Pancreas (tissue), 10 donors: ENCODE measurements at places on chromosomes 4 and X. TPM values are rescaled to one million over a fixed set of nuclear protein-coding genes. Genes with fewer than 3 reads are reported as not detected.

DNA sequence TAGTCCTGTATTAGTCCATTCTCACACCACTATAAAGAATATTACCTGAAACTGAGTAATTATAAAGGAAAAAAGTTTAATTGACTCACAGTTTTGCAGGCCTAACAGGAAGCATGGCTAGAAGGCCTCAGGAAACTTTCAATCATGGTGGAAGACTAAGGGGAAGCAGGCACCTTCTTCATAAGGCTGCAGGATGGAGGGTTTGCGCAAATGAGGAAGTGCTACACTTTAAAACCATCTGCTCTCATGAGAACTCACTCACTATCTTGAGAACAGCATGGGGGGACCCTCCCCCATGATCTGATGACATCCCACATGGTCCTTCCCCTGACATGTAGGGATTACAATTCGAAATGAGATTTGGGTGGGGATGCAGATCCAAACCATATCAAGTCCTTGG is 12.1 kb upstream of the MAGEA11 start:
- no peak for DNase-seq

- DNase-seq: no peak
These were observed 26.1 kb upstream of the TBC1D1 start for GRCh38 chr4:37864786-37865185.

- no peak for DNase-seq
These were observed 18.6 kb downstream of the MEPE start for GRCh38 chr4:87851332-87851731.

DNA sequence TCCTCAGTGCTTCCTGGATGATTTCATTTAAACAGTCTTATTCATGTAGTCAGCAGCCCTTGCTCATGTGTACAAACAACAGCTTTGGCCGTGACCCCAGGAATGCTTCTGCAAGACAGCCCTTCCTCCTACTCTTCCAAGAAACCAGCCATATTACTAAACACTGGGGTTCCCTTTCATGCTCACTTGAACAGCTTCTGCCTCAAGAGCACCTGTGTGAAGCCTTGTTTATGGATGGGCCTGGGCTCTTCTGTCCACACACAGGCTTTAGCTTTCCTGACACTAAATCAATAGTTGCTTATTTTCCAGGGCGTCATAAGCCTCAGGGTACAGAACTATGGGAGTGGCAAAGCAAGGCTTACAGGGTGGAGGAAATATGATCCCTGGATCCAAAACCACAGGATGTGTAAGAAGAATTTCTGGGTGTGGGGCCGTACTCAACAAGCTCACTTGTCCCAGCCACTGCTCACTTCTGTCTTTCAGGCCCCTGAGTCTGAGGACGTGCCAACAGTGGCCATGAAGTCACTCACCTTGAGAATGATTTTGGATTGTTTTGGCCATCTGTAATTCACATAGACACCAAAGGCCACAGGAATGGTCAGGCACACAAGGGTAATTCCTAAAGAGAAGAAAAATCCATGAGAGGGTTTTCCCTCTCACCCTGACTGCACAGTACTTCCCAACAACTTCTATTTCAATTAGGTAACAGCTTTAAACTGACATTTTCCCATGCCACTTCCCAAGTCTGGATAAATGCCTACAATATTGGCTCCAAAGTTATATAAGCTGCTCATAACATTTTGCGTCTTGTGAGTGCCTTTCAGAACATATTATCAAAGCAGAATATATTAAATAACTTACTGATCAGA is 17.7 kb downstream of the SLC10A6 start:
- no peak for DNase-seq

DNA sequence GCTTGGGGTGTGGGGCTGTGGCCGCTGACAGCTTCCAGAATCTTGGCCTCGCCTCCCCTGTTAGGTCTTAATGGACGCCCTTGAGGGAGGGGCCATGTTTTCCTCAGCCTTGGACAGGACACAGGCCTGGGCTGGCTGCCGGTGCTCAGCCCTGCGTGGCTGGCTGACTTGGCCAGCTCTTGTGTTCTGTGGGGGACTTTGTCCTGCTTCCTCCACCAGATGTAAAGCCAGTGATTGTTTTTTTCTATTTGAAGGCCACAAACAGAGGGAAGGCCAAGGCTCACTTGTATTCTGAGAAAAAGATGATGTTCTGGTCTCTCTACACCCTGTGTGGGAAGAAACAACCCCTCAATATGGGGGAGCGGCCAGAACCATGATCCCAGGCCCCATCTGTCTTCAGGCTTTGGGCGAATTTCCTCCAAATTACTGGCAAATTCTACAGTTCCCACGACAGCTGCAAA is 71.3 kb downstream of the HTRA3 start:
- DNase-seq: no peak

DNA sequence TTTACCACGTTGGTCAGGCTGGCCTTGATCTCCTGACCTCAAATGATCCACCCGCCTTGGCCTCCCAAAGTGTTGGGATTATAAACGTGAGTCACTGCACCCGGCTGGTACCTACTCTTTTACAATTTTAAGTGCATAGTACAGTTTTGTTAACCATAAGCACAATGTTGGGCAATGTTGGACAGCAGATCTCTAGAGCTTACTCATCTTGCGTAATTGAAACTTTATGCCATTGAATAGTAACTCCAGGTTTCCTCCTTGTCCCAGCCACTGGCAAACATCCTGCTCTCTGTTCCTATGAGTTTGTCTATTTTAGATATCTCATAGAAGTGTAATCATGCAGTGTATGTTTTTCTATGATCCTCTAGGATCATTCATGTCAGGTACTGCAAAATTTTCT is 9.3 kb upstream of the CPE start:
- DNase-seq: no peak

- DNase-seq: no peak
These were observed 15.9 kb downstream of the DHX15 start for GRCh38 chr4:24568425-24568824.

- no peak for DNase-seq
These were observed 98.5 kb downstream of the NSUN7 start for GRCh38 chr4:40848251-40848650.

GRCh38 chrX:125205918-125206665 is 113.6 kb upstream of the TEX13C start:
- DNase-seq: peak; percentile 29

- no peak for DNase-seq
These were observed 77.7 kb downstream of the PDK3 start for GRCh38 chrX:24542756-24543155.

GRCh38 chrX:39309018-39309635 is 507.9 kb downstream of the MID1IP1 start:
- no peak for DNase-seq

GRCh38 chr4:11455201-11455835 is 26.6 kb upstream of the HS3ST1 start:
- DNase-seq: no peak

- no peak for DNase-seq
These were observed 739.6 kb upstream of the SLIT2 start for GRCh38 chr4:19512086-19512485.

DNA sequence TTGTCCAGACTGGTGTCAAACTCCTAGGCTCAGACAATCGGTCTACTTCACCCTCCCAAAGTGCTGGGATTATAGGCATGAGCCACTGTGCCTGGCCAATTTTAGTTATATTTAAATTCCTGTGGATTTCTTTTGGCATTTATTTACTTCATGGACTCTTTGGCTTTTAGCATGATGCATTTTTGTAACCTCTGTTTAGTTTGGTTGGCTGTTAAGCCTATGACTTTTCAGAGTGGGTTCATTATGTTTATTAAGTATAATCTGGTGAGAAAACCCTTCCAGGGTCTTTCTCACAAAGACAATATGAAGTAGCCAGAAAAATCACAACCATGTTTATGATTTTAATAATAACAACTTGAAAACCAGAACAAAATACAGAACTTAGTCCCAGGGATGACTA is 49.4 kb downstream of the USP38 start:
- DNase-seq: no peak

- DNase-seq: no peak
These were observed 3.0 kb downstream of the GPC4 start for GRCh38 chrX:133412246-133412645.

GRCh38 chr4:85854546-85854945 is 379.6 kb downstream of the ARHGAP24 start:
- DNase-seq: no peak

DNA sequence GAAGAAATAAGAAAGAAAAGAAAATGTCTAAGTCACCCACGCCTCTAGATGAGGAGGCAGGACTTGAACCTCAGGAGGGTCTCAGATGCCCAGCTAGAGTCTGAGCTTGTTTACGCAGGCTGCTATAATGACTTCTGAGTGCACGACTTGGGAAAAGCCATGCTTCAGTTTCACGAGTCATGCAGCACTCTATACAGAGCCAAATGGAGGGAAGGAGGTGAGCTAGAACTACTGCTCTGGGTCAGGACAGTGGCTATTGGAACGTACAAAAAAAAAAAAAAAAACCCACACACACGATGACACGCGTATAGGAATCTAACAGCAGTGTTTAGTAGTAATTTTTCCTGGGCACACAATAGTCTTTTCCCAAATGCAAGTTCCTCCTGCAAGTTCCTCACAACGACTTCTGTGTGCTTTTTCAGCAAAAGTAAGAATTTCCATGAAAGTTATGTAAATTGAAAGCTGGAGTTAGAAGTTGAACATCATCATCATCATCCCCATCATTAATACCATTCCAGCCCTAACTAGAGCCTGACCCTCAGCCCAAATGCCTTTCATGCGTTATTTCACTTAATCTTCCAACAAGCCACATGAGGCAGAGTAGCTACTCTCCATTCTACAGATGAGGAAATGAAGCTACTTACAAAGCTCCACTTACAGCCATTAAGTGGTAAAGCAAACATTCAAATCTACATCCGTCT is 36.6 kb downstream of the IRF2 start:
- DNase-seq: no peak

DNA sequence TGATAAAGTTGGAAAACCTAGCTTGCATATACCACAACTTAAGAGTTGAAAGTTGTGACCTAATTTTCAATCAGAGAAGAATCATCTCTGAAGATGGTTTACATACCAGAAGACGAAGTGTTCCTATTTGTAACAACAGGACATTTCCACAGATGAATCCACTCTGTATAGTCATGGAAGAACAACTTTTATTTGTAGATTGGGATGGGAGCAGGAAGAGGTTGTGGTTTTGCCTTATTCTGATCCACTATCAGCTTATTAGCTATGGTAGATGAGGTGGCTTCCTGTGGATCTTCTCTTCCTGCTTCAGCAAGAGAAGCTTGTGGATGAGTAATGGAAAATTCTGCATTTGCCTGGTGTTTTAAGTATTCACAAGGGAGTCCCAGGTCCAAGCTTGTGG is 18.6 kb upstream of the SUPT20HL1 start:
- no peak for DNase-seq

GRCh38 chrX:111035256-111035655 is 60.7 kb upstream of the PAK3 start:
- no peak for DNase-seq

DNA sequence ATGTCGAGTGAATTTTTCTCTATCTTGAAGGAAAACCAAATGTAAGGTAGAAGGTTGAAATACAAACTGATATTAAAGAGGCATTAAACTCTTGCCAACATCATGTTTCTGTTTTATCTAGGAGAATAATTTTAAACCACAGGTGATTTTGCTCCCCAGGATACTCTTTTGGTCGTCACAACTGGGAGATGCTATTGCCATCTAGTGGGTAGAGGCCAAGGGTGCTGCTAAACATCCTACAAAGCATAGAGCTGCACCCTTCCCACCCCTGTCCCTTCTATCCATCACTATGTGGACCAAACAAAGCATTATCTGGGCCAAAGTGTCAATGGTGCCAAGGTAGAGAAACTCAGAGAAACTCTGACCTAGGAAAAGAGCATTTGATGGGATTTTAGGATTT is 154.6 kb upstream of the MAGEB2 start:
- no peak for DNase-seq

- DNase-seq: no peak
These were observed 147.3 kb downstream of the PCDH7 start for GRCh38 chr4:30867427-30867826.

GRCh38 chrX:122552286-122552800 is 631.7 kb upstream of the GRIA3 start:
- DNase-seq: no peak

DNA sequence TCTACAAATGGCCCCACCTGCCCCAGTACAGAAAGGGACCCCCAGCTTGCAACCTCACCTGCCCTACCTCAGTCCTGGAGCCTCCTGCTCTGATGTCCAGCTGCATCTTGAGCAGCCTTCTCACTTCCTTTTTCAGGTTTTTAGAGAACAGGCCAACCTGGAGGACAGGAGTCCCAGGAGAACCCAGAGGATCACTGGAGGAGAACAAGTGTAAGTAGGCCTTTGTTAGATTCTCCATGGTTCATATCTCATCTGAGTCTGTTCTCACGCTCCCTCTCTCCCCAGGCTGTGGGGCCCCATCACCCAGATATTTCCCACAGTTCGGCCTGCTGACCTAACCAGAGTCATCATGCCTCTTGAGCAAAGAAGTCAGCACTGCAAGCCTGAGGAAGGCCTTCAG is 3.6 kb downstream of the MAGEA11 start:
- no peak for DNase-seq

The CORIN gene
- total RNA-seq: 0.44 TPM

The ENPP6 gene
- total RNA-seq: not detected

The DRP2 gene
- not detected for total RNA-seq

The SCML2 gene
- total RNA-seq: 0.89 TPM

The UGT8 gene
- 9.6 TPM for total RNA-seq

The ATP10D gene
- total RNA-seq: 12.9 TPM

The MED14 gene
- 16.6 TPM for total RNA-seq

The PAGE1 gene
- total RNA-seq: not detected

The EMD gene
- total RNA-seq: 23.1 TPM
